ENCODE measurements at places on chromosomes 5 and 9. TPM values are rescaled to one million over a fixed set of nuclear protein-coding genes. Genes with fewer than 3 reads are reported as not detected.
A peak's percentile ranks its signal among the peaks of the same experiment; 100 is the strongest.

- no peak for DNase-seq
Observed at GRCh38 chr5:126357585-126358342, 65.4 kb upstream of the GRAMD2B start.

DNA sequence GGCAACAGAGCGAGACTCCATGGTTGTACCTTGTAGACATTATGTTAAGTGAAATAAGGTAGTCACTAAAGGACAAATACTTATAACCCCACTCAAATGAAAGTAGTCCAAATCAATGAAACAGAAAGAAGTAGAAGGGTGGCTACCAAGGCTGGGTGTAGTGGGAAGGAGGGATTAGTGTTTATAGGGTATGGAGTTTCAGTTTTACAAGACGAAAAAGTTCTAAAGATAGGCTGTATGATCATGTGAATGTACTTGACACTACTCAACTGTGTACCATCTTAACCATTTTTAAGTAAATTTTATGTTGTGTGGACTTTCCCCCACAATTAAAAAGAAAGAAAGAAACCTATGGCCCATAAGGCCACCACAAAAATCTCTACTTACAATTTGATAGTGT is 32.2 kb downstream of the ALDH7A1 start:
- DNase-seq = no peak

- no peak for DNase-seq
Observed at GRCh38 chr5:172669386-172670004, 28.4 kb downstream of the NEURL1B start.

GRCh38 chr5:61999371-61999770 is 306.6 kb upstream of the KIF2A start:
- DNase-seq = no peak

DNA sequence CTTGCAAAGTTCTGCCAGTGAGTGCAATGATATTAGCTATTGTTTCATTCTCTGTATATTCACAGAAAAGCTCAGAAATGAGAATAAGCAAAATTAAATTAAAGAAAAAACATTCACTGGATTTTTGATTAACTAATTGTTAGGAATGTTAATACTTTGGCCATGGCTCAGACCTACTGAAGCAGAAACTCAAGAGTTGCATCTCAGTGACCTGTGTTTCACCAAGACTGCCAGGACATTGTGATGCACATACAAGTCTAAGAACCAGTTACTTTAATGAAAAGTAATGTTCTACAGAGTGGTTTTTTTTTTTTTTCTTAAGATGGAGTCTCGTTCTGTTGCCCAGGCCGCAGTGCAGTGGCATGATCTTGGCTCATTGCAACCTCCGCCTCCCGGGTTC is 464.9 kb upstream of the NMUR2 start:
- no peak for DNase-seq

DNA sequence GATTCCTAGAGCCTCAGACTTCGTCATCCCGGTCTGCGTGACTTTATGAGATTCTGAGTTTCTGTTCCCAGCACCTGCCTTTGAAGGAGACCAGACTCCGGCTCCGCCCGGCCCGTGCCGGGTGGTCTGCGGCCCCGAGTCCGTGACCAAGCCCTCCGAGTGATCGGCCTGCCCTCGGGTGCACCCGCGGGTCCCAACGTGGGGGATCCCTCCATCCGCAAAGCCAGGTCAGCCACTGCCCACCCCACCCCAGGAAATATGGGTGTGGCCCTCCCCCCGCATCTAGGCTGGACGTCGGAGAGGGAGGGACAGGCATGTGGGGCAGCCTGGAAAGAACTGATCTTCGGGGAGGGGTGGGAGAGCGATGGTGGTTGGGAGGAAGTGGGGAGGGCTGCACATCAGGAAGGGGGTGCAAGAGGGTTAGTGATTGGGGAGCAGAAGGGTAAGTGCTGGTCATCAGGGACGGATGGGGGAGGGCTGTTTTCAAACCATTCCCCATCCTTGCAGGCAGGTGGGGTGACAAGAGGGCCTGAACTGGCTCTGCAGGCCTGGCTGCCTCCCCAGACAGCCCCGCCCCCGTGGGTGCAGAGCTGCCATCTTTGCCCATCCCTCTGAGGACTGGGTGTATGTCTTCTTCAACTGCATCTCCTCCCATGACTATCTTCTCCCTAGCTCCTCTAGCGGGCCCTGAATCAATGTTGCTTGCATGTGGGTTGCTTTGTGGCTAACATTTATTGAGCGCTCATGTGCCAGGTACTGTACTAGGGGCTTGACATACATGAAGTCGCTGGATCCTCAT is 747 bp downstream of the LRSAM1 start:
- peak; percentile 65 for DNase-seq

GRCh38 chr5:135050244-135050767 is 16.3 kb upstream of the PITX1 start:
- DNase-seq = no peak

DNA sequence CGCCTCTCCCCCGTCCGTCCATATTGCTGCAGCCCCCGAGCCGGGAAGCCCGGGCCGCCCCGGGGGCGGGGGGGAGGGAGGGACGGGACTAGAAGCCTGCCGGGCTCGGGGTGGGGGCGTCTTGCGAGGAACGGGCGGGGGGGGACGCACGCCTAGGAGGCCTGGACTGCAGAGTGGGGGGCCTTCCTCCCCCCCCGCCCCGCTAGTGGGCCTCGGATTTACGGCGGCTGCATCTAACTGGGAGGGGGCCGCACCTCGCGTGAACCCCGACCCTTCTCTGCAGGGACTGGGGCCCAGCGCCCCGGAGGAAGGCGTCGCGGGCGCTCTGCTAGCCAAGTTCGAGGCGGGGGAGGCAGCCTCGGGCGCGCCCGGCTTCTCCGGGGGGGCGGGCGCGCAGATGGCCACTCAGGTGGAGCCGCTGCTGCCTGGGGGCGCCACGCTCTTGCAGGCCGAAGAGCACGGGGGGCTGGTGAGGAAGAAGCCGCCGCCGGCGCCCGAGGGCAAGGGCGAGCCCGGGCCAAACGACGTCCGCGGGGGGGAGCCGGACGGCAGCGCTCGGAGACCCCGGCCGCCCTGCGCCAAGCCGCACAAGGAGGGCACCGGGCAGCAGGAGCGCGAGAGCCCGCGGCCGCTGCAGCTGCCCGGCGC is at the start of gene LARP1:
Gene LARP1 (plus strand): TSS at position 17 of the 648 bp plus-strand sequence. CDS start 381 bp downstream, at position 398.
- peak; percentile 57 for DNase-seq

DNA sequence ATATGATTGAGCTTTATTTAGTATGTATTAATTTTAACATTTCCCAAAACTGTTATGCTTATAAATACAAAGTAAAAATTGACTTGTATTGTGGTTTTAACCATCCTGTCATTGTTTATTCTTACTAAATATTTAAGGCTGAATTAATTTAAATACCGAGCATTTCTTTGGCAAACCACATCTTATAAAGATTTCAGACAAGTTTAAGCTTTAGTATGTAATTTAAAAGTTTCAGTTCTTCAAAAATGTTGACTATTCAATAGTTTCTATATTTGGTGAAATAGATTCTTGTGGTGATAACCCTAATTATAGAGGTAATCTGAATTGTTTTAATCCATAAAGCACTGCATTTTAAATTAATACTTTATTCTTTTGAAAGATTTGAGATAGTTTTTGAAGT is 65.5 kb downstream of the CCNH start:
- DNase-seq = no peak

- no peak for DNase-seq
Observed at GRCh38 chr5:148702019-148702596, 47.8 kb upstream of the HTR4 start.

GRCh38 chr9:84991514-84991870 is 322.0 kb downstream of the NTRK2 start:
- DNase-seq = no peak

GRCh38 chr5:34996261-34996660 is 51.5 kb downstream of the AGXT2 start:
- no peak for DNase-seq

DNA sequence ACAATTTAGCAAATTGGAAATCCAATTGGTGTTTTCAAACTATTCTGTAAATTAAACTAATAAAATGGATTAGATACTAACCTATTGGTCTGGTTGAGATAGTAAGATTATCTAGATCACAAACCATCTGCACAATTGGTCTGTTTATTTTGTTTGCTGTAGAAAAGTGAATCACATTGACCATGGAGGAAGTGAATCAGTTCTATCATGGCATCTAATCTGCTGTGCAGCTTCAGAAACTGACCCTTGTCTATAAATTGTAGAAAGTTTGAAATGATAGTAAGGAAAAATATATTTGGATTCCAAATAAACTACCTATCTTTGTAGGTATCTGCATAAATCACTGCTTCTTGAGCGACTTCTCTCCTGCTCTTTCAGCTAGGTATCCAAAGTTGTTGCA is 1865.4 kb downstream of the MAT2B start:
- DNase-seq = peak; percentile 7

DNA sequence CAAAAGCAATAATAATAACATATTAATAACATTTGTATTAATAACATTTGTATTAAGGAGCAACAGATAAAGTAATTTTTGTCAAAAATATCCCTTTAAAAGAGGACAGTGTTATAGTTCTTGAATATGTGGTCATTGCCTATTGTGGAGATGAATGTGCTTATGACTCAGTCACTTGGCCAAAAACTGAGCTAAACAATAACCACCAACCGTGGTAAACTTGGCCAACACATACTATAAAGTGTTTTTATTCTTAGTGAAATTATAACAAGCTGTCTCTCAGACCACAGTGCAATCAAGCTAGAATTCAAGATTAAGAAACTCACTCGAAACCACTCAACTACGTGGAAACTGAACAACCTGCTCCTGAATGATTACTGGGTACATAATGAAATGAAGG is 159.2 kb upstream of the PLPPR1 start:
- no peak for DNase-seq

GRCh38 chr9:20357037-20357432 is 265.3 kb downstream of the MLLT3 start:
- peak; percentile 70 for DNase-seq

DNA sequence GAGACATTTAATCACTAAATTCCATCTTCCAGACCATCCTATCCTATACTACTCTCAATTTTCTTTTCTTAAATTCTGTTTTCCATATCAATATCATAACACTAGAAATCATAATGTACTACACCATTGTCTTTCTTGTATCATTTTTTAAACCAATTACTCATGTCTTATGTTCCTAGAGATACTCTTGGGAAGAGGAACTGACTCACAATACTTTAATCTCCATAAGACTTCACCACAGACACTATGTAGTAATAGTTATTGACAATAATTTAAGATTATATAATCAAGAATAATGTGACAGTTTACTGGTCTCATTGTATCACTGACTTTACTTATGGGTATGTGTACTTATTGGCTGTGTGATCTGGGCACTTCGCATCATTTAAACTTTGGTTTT is 43.8 kb downstream of the PCDHGC5 start:
- peak; percentile 30 for DNase-seq

DNA sequence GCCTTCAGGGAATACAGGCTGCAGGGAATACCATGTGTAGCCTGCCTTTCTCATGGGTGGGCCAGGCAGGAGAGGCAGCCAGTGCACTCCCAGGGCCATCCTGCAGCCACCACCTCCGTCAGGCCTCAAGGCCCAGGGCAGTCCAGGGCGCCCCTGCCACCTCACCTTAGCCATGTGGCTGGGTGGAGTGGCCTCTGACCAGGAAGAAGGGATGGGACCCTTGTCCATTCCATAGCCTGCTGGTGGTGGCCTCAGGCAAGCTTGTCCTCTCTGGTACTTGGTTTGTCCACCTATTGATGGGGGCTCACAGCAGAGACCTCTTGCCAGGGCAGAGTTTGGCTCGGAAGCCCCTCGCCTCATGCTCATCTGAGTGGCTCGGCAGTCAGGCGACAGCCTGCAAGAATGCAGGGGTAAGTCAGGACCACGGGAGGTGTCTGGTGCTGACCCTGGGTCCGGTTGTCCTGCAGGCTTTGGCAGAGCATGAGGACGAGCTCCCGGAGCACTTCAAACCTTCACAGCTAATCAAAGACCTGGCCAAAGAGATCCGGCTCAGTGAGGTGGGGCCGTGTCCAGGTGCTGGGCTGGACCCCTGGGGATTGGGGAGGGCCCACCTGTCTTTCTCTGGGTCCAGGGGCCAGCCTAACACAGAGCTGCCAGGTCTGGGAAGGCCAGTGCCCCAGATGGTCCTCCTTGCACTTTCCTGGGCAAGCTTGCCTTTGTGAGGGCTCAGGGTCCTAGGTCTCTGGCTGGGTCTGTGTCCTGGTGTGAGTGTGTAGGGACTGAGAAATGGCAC is 82.9 kb downstream of the PHF2 start:
- DNase-seq = no peak

- DNase-seq = no peak
Observed at GRCh38 chr5:6246820-6247437, 131.4 kb downstream of the MED10 start.

GRCh38 chr5:13939638-13940037 is 4.8 kb downstream of the DNAH5 start:
- no peak for DNase-seq

GRCh38 chr5:1002836-1003235 is 5.8 kb upstream of the NKD2 start:
- no peak for DNase-seq

- no peak for DNase-seq
Observed at GRCh38 chr9:119375892-119376291, 6.7 kb upstream of the BRINP1 start.

- no peak for DNase-seq
Observed at GRCh38 chr5:32771037-32771436, 59.9 kb downstream of the NPR3 start.

- peak; percentile 51 for DNase-seq
Observed at GRCh38 chr9:22037954-22038690, 29.0 kb upstream of the CDKN2B start.

PLPP1 gene
- total RNA-seq = 14.3 TPM

MYMK gene
- total RNA-seq = not detected

SHC3 gene
- total RNA-seq = 2.0 TPM

FRMD3 gene
- total RNA-seq = 6.1 TPM

CCL28 gene
- 0.95 TPM for total RNA-seq

SPATA6L gene
- 1.5 TPM for total RNA-seq

HTR1A gene
- not detected for total RNA-seq

IFNA13 gene
- total RNA-seq = not detected

CARD6 gene
- total RNA-seq = 21.1 TPM

ARSI gene
- total RNA-seq = not detected

LRRC19 gene
- not detected for total RNA-seq

SLC45A2 gene
- not detected for total RNA-seq

PHF24 gene
- total RNA-seq = not detected

Measured in endothelial cell of umbilical vein (primary cell).